ENCODE measurements at places on chromosomes 7 and 10.

DNA sequence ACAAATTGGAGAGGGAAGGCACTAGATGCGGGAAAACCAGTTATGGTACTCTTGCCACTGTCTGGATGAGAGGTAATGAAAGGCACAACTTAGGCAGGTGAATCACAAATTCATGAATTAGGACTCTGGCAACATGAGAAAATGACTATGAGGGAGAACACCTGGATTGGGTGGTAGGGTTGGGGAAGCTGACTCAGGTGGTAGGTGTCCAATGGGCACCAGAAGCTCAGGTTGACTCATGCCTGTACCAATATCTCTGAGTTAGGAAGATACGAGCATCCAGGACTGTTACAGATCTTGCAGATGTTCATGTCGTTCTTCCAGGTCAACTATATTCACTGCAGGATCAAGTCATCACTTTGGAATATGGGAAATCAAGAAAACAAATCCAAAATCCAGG is 56.7 kb downstream of the NPY start:
- DNase-seq: no peak

DNA sequence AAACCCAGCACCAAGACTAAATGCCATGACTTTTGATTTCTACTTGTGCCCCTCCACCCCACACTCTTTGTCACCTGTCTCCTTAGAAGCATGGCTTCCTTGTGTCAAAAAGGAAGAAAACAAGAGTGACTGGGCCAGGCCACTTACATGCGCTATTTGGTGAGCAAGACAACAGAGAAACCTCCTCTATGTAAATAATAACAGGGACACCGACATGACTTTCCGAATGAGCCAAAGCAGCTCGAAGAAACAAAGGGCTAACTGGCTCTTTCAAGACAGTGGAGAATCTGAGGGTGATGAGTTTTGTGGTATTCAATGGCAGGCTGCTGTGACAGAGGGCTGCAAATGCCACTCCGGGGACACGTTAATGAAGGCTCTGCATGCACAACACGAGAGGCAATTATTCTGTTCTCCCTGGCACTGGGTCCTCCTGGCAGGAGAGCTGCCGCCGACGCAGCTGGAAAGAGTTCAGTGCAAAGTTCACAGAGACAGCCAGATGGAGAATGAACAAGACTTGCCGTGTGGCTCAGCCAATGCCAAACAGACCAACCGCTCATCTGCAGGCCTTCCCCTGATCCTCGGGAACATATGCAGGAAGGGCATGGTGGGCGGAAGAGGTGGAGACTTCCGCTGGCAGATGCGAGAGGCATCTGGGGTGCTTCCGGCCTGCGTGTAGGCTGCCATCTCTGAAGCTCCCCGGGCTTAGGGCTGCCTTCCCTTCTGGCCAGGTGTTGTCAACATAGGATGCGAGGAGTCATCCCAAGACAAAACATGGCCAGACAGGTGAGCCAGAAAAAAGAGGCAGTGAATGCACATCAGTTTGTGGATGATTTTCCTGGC is 59.1 kb upstream of the SMNDC1 start:
- no peak for DNase-seq

DNA sequence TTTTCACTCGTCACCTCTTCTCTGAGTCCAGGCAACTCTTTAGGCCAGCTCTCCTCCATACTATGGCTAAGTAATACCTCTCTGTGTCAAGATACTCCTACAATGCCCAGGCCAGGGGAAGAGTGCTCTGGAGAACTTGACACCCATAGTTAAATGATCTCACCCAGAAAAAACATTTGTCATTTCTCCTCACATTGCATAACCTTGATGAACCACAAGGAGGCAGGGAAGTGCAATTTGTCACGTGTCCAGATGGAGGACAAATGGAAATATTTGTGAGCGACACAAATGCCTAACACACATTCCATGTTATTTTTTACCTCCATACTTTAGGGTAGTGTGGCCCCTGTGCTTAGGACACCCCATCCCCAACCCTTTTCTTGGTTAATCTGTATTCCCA is 78.3 kb downstream of the HTR7 start:
- no peak for DNase-seq

DNA sequence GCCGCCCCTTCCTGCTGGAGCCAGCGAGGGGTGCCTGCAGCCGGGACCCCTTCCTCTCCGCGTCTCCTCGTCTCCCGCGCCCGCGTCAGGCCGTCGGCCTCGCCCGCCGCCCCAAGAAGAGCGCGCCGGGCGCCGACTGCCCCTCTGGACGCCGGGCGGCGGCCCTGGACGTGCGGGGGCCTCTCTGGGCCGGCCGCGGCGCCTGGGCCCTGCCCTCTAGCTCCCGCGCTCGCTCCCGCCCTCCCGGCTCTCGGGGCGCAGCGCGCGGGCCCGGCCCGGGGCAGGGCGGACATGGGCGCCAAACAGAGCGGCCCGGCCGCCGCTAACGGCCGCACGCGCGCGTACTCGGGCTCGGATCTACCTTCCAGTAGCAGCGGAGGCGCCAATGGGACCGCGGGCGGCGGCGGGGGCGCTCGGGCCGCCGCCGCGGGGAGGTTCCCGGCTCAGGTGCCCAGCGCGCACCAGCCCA is 704 bp downstream of the ZNRF2 start:
- no peak for DNase-seq

GRCh38 chr7:1845536-1846311 is 175.6 kb downstream of the ELFN1 start:
- no peak for DNase-seq

DNA sequence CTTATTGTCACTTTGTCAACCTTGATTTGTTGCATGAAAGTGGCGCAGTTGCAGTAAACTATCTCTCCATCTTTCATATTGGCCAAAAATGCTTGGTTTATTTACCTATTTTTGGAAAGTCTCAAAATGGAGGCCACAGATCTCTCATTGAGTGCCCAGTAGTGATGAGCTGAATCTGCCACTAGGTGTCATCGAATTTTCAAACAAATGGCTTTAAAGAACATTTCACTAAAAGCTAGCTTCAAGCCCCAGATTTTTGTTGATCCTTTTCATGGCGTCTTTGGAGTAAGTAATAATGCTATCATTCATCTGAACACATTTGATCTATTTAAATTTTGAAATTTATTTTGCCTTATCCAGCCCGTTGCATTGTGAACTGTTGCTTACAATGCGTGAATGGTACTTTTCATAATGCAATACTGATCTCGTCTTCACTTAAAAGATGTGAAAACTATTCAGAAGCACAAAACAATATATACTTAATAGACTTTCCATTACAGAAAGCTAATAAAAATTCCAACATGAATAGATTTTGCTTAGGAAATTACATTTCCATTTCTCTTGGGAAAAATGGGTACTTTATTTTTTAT is 236.2 kb downstream of the DNAJB9 start:
- DNase-seq: peak; percentile 10

Measured in mesenchymal stem cell (in vitro differentiated cells and primary cell).